Mesangial cell (primary cell): ENCODE measurements at places on chromosomes 1 and 21. TPM values are rescaled to one million over a fixed set of nuclear protein-coding genes. Genes with fewer than 3 reads are reported as not detected.

The TMEM61 gene
- 0.89 TPM in 1 of 2 replicates, not detected in the other for total RNA-seq

The KIF21B gene
- 3.0 and 7.3 TPM in 2 replicates for total RNA-seq

The FMO1 gene
- total RNA-seq: not detected in 2 replicates

The MORC3 gene
- total RNA-seq: 8.8 and 9.4 TPM in 2 replicates

The KLF17 gene
- under 0.01 TPM in 1 of 2 replicates, not detected in the other for total RNA-seq

The BECN2 gene
- not detected in 2 replicates for total RNA-seq

The LHX8 gene
- not detected in 2 replicates for total RNA-seq

The CTSS gene
- under 0.01 and 0.33 TPM in 2 replicates for total RNA-seq

The C1orf74 gene
- 1.8 and 2.3 TPM in 2 replicates for total RNA-seq

The MACO1 gene
- total RNA-seq: 6.6 and 7.0 TPM in 2 replicates

The SLC9C2 gene
- not detected in 2 replicates for total RNA-seq

The MED8 gene
- 26.9 and 37.8 TPM in 2 replicates for total RNA-seq

The MRPL55 gene
- 98.6 and 142 TPM in 2 replicates for total RNA-seq

The GJC2 gene
- total RNA-seq: 0.16 and 0.51 TPM in 2 replicates

The SERPINC1 gene
- total RNA-seq: 0.25 TPM in 1 of 2 replicates, not detected in the other

The CYP4A11 gene
- not detected in 2 replicates for total RNA-seq

The ATP1A4 gene
- not detected in 2 replicates for total RNA-seq

The PM20D1 gene
- total RNA-seq: 0.63 and 1.5 TPM in 2 replicates

The RAP1GAP gene
- total RNA-seq: 2.6 and 36.0 TPM in 2 replicates

The PAFAH2 gene
- 9.4 and 9.6 TPM in 2 replicates for total RNA-seq

The S100A7 gene
- total RNA-seq: not detected in 2 replicates

The FCGR1A gene
- total RNA-seq: not detected in 2 replicates
